Mesothelial cell of epicardium (in vitro differentiated cells): ENCODE measurements at places on chromosomes 1 and 21. TPM values are rescaled to one million over a fixed set of nuclear protein-coding genes. Genes with fewer than 3 reads are reported as not detected.

- H3K4me1 ChIP-seq: no peaks in the 10 kb centered on the region
- DNase-seq: no peak
- no peaks in the 10 kb centered on the region for H3K27me3 ChIP-seq
- H3K27ac ChIP-seq: no peak overlapping the region
- peaks cover 10% of the 10 kb centered on the region for H3K36me3 ChIP-seq
These were observed 235.3 kb downstream of the FAF1 start for GRCh38 chr1:50724626-50725286.

GRCh38 chr1:67004176-67004575, 49.8 kb downstream of the SLC35D1 start:
- H3K27ac ChIP-seq: no peak overlapping the region
- peaks cover 27% of the 10 kb centered on the region for H3K36me3 ChIP-seq
- DNase-seq: no peak
- H3K4me1 ChIP-seq: peaks cover 1% of the 10 kb centered on the region
- H3K4me3 ChIP-seq: no peak overlapping the region

Gene CRYZL1
- total RNA-seq: 63.0 to 68.3 TPM (median 65.1 TPM) in 3 replicates

Gene TDRD10
- total RNA-seq: 0.18 to 0.69 TPM (median 0.31 TPM) in 3 replicates

Gene EPHB2
- 125 to 133 TPM (median 130 TPM) in 3 replicates for total RNA-seq

Gene PLPPR5
- total RNA-seq: 0.11 to 0.20 TPM in 2 of 3 replicates, not detected in the other

- H3K27ac ChIP-seq: no peak overlapping the region
- H3K36me3 ChIP-seq: no peaks in the 10 kb centered on the region
- no peak for DNase-seq
- H3K4me1 ChIP-seq: no peaks in the 10 kb centered on the region
These were observed 8.5 kb upstream of the ZC3H12A start for GRCh38 chr1:37465593-37466517.

- peaks cover 20% of the 10 kb centered on the region for H3K4me1 ChIP-seq
- no peaks in the 10 kb centered on the region for H3K36me3 ChIP-seq
- no peak overlapping the region for H3K4me3 ChIP-seq
- no peaks in the 10 kb centered on the region for H3K27me3 ChIP-seq
- no peak overlapping the region for H3K27ac ChIP-seq
- DNase-seq: no peak
These were observed 56.2 kb downstream of the NTNG1 start for GRCh38 chr1:107196973-107197562.

GRCh38 chr1:90190523-90190922, 195.6 kb downstream of the ZNF326 start:
- no peak overlapping the region for H3K4me3 ChIP-seq
- no peak overlapping the region for H3K27ac ChIP-seq

- peaks cover 3% of the 10 kb centered on the region for H3K36me3 ChIP-seq
- DNase-seq: no peak
- peaks cover 44% of the 10 kb centered on the region for H3K4me1 ChIP-seq
- H3K4me3 ChIP-seq: no peak overlapping the region
- H3K27ac ChIP-seq: peak overlapping the region; percentile 35
- H3K27me3 ChIP-seq: no peaks in the 10 kb centered on the region
These were observed 376.4 kb downstream of the PLPP3 start for GRCh38 chr1:56202796-56203492.

DNA sequence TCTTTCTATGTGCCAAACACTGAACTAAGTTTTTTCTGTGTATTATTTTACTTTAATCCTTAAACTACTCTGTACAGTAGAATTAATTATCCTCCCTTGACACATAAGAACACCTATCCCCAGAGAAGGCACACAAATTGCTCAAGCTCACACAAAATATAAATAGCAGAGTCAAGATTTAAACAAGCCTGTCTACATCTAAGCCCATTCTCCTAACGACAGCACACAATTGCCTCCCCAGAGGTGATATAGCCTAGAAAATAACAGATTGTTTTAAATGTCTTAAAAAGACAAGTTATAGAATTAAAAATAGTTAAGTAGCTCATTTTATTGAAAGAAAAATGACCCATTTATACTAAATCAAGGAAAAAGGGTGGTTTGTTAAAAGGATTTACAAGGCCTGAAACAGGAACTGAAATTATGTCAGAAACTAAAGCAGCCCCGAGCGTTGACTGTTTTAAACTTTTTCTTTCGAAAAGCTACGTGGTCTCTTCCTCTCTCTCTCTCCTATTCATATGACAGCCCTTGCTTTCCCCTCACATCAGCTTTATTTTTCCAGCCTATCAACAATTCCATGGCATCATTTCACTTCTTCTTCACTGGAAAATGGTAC, 30.5 kb downstream of the TNFSF18 start:
- H3K27ac ChIP-seq: no peak overlapping the region
- no peak for DNase-seq
- peaks cover 1% of the 10 kb centered on the region for H3K36me3 ChIP-seq
- peaks cover 28% of the 10 kb centered on the region for H3K4me1 ChIP-seq
- no peaks in the 10 kb centered on the region for H3K27me3 ChIP-seq

DNA sequence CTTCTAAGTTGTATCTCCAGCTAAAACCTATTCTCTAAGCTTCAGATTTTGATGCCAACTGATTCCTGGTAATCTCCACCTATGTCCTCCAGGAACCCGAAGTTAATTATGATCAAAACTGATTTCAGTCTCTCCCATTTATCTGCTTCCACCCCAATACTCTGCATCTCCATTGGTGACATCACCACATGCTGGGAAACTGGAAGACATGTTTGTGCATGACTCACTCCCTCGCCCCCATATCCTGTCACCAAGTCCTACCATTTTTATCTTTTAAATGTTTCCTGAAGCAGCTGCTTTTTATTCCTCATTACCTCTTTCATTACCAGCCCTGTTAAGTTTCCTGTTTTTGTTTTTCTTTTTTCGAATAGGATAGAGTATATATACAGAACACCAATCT, 228.5 kb downstream of the LRRC40 start:
- no peaks in the 10 kb centered on the region for H3K36me3 ChIP-seq
- no peak overlapping the region for H3K27ac ChIP-seq
- no peaks in the 10 kb centered on the region for H3K4me1 ChIP-seq
- DNase-seq: no peak
- H3K27me3 ChIP-seq: peaks cover 28% of the 10 kb centered on the region
- H3K4me3 ChIP-seq: no peak overlapping the region

- DNase-seq: no peak
- H3K4me3 ChIP-seq: no peak overlapping the region
- peak overlapping the region; percentile 77 for H3K27ac ChIP-seq
- peaks cover 62% of the 10 kb centered on the region for H3K4me1 ChIP-seq
- H3K27me3 ChIP-seq: peaks cover 1% of the 10 kb centered on the region
These were observed 223.8 kb upstream of the TMEM51 start for GRCh38 chr1:14929547-14930246.

DNA sequence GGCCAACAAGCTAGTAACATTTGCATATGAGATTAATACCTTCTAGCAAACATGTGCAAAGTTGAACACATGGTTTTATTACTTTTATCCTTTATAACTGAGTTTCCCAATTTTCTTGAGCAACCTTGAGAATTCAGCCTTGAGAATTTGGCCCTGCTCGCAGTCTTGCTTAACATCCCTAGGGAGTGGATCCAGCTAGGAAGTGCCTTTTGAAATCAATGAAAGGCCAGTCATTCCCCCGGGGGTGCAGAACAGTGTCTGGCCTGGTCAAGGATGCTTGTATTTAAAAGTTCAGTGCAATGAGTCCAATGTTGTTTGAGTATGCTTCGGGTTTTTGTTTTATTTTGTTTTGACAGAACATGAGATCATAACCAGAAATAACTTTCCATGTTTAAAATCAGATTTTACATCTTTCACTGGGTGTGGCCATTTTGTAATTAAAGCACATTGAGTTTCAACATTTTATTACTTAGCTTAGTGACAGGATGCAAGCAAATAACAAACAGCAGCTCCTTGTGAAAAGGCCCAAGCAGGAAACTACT, 16.7 kb downstream of the PALMD start:
- no peak overlapping the region for H3K4me3 ChIP-seq
- H3K27ac ChIP-seq: peak overlapping the region; percentile 2
- H3K4me1 ChIP-seq: peaks cover 3% of the 10 kb centered on the region
- H3K27me3 ChIP-seq: no peaks in the 10 kb centered on the region

DNA sequence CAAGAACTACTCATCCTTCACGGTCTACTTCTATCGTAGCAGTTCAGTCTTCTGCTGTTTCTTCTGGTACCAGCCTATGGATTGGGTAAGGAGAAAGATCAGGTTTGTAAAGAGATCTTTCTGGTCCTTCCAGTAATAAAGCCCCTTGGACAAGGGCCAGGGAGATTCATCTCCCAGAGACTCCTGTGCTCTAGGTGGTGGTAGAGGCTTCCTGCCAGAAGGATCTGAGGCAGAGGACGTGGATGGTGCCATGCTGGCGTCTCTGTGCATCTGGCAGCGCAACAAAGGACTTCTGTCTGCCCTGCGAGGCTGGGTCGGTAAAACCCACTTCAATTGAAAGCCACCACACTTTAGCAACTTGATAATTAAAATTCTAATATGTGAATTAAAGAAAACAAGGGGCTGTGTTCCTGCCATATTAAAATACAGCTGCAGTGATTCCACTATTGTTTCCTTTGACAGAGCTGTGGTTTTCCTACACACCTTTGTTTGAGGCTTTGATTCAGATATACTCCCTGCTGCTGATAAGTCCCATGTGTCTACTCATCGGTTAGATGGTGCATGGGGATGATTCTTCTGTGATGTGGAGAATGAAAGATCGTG, 73.6 kb downstream of the ROR1 start:
- peaks cover 64% of the 10 kb centered on the region for H3K4me1 ChIP-seq
- no peaks in the 10 kb centered on the region for H3K27me3 ChIP-seq
- H3K27ac ChIP-seq: peak overlapping the region; percentile 49
- DNase-seq: no peak
- no peaks in the 10 kb centered on the region for H3K36me3 ChIP-seq
- no peak overlapping the region for H3K4me3 ChIP-seq

GRCh38 chr1:2465371-2466269, 10.5 kb upstream of the PLCH2 start:
- peaks cover 35% of the 10 kb centered on the region for H3K27me3 ChIP-seq
- no peaks in the 10 kb centered on the region for H3K36me3 ChIP-seq
- no peak overlapping the region for H3K27ac ChIP-seq
- DNase-seq: no peak
- H3K4me3 ChIP-seq: no peak overlapping the region

Gene AQP10
- total RNA-seq: 0.57 to 1.00 TPM (median 0.60 TPM) in 3 replicates

DNA sequence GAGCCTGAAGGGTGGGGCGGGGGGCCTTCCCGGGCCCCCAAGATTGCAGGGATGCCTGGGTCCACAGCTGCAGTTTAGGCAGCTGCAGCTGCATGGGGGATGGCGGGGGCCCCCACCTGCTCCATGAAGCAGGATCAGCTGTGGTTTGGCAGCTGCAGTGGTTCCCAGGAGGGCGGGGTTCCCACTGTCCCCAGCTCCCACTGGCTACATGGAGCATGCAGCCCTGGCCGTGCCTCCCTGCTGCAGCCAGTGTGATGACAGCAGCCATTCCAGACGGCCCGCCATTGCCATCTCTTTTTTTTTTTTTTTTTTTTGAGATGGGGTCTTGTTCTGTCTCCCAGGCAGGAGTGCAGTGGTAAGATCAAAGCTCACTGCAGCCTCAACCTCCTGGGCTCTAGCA, 992 bp upstream of the C1QA start:
- no peak overlapping the region for H3K4me3 ChIP-seq
- DNase-seq: no peak
- H3K27me3 ChIP-seq: peaks cover 26% of the 10 kb centered on the region
- H3K4me1 ChIP-seq: no peaks in the 10 kb centered on the region

DNA sequence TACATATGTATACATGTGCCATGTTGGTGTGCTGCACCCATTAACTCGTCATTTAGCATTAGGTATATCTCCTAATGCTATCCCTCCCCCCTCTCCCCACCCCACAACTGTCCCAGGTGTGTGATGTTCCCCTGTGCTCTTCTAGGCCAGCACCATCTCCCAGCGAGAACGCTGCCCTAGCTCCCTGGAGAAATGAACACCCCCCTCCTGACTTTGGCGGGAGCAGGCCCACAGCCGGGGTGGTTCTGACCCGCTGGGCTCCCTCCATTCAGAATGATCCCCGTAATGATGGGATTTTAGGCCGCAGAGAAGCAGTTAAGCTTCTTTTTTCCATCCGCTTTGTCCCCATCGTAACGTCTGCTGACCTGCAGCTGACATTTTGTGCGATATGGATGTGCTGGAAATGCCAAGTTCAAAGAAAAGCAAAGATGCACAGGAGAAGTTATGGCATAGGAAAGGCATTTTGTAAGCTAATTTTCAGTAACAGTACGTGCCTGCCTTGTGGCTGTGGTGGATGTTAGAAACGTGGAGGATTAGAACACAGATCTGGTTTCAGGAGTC, 39.3 kb downstream of the ELK4 start:
- H3K27ac ChIP-seq: no peak overlapping the region
- peaks cover 3% of the 10 kb centered on the region for H3K4me1 ChIP-seq
- H3K36me3 ChIP-seq: peaks cover 3% of the 10 kb centered on the region
- peak overlapping the region; percentile 42 for H3K4me3 ChIP-seq
- peaks cover 10% of the 10 kb centered on the region for H3K27me3 ChIP-seq

Gene NEGR1
- 2.2 to 4.5 TPM (median 2.4 TPM) in 3 replicates for total RNA-seq

DNA sequence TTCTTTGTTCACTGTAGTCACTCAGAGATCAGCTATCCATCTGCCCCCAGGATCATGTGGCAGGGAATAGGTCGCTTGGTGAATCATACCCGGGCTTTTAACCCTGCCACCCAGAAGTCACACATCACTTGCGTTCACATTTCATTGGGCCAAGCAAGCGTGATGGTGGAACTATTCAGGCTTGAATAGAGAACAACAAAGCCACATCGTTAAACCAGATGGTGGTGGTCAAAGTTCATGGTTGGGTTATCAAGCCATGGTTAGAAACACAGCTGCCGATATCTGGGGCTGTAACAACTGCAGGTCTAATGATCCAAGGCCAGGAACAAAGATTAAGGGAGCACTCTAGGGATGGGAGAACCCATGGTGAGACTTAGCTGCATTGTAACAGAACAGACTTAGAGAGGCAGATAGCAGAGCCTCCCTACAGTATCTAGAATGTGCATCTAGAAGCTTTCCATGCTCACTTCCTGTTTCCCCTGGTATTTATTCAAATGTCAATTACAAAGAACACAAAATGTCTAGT, 40.0 kb upstream of the PTPRC start:
- no peaks in the 10 kb centered on the region for H3K27me3 ChIP-seq
- H3K4me3 ChIP-seq: no peak overlapping the region
- no peaks in the 10 kb centered on the region for H3K36me3 ChIP-seq
- DNase-seq: no peak
- no peaks in the 10 kb centered on the region for H3K4me1 ChIP-seq

DNA sequence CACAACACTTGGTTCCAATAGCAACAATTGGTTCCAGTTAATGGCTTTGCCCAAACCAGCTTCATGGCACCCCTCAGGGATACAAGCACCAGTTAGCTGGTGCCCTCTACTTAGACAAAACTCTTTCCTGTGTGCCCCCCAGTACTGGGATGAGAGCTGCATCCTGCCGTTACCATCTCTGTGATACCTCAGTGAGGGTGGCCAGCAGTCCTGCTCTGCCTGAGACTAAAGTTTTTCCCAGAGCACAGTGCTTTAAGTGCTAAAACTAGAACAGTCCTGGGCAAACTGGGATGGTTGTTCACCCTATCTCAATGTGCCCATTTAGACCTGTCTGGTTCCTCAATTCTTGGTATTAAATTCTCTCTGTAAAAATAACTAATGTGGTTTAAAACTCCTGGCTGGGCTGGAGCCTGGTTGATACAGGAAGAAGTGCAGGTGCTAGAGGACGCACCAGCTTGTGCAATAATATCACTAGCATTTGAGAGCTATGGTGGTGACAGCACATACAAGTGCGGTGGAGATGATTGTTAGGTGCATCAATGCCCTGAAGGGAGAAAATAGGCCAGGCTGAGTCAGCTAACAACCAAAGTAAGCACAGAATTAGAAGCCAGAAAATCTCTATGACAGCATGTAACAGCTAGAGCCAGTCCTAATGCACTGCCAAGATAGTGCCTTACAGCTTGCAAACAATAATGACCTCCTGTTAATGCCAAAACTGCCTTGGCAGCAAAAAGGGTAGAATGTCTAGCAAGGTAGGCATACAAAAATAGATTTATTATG, 179.8 kb upstream of the GALNT2 start:
- H3K4me1 ChIP-seq: no peaks in the 10 kb centered on the region
- peak; percentile 10 for DNase-seq
- H3K36me3 ChIP-seq: no peaks in the 10 kb centered on the region
- peaks cover 26% of the 10 kb centered on the region for H3K27me3 ChIP-seq
- no peak overlapping the region for H3K4me3 ChIP-seq

Gene FTCD
- 8.8 to 12.5 TPM (median 9.6 TPM) in 3 replicates for total RNA-seq
